ENCODE measurements at places on chromosomes 12 and 14.

- no peak for DNase-seq
Observed at GRCh38 chr14:64734990-64735389, 30.8 kb downstream of the PLEKHG3 start.

DNA sequence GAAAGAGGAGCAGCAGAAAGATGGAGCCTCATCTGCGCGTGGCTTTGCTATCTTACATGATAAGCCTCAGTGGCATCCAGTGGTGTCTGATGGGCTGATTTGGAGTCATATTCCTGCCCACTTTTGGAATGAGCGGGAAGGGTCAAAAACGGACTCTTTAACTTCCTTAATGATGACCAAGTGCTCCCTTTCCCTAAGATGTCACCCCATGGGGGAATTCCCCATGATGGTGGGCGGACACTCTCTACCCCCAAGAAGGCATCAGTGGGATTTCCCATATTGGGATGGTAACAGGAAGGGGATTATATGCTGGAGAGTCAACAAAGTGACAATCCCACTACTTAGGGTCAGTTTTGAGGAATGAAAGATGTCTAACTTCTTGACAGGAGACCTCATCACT is 110.9 kb downstream of the GPATCH2L start:
- DNase-seq: no peak

DNA sequence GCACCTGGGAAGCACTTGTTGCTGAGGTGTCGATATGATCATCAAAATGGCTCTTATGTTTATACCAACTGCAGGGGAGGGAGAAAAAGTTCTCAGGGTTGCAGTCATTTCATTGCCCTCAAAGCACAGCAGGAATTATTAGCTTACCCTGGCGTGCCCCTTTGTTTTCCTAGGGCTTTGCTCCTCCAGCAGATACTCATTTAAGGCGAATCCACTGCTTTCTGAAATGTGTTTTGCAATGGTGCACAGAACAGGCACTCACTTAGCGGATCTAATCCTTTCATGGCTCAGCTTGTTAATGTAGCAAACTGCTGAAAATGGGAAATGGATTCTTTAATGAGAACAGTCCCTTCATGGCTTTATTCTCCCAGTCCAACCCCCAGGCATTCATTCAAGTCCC is 76.7 kb downstream of the NKX2-1 start:
- DNase-seq: no peak

DNA sequence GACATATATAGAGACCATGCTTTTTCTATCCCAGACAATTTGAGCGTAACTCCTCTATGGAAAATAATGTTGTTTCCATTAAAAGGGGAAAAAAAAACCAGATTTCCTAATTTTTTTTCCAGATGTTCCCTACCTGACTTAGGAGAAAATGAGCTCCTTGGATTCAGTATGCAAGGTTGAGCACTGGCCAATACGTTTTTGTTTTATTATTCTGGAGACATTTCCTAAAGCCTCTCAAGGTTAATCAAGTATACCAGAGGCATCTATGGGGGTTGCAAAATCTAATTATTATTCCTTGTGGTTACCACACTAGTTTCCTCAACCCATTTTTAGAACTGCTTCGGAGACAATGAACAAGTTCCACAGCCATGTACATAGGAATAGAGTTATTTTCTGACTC is 291.3 kb downstream of the SLC16A7 start:
- DNase-seq: no peak

- DNase-seq: no peak
Observed at GRCh38 chr14:103061482-103061976, 4.2 kb upstream of the CDC42BPB start.

- no peak for DNase-seq
Observed at GRCh38 chr12:97560350-97560749, 97.7 kb downstream of the RMST start.

DNA sequence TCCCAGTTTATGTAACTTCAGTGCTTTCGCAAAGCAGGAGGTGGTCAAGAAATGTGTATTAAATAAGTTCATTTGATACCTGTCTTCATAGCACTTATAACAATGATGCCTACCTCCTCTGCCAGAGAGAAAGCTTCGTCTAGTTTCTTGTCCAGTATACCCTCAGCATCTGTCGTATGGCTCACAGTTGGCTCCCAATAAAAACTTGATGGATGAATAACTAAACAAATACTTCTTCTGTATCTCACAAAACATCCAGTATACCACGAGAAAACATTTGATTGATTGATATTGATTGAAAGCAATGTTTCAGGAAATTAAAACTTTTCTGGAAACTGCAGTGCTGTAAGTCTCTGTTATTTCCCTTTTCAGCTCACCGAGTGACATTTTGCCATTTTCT is 26.9 kb upstream of the PTGDR start:
- DNase-seq: no peak

- DNase-seq: no peak
Observed at GRCh38 chr14:70611216-70611615, 10.8 kb upstream of the MED6 start.

GRCh38 chr12:42677461-42677860 is 87.9 kb upstream of the PRICKLE1 start:
- DNase-seq: no peak

All from GM13976 (cell line).